T-helper 1 cell (primary cell): ENCODE measurements at places on chromosomes 3 and 15.

- DNase-seq, result no peak
These were observed 27.2 kb downstream of the OXSM start for GRCh38 chr3:25817107-25817506.

- DNase-seq, result no peak
These were observed 26.2 kb downstream of the UBE2Q2 start for GRCh38 chr15:75869446-75869845.

GRCh38 chr3:15266510-15267376, 60.7 kb downstream of the CAPN7 start:
- no peak for DNase-seq

DNA sequence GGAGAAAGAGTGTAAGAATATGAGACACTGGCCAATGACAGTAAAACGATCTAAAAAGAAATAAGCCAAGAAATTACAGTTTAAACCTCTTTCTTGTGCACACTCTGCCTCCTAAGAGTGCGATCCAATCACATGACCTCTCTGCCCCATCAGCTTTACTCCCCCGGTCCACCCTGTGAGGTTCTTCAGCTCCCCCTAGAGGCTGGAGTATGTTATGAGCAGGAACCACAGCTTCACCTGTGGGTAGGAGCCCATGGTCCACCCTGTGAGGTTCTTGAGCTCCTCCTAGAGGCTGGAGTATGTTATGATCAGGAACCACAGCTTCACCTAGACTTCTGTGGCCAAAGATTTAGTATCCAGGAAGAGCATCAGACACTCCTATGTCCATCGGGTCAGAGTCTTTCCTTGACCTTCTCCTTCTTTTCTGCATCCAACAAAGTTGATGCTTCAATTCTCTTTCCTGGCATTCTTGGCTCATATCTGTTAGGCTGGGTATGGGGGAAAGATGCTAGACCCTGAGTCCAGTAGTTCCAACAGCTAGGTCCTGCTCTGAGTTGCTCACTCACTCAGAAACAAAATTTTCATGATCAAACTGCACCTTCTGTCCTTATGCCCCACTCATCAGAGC, 164.0 kb downstream of the MINAR1 start:
- no peak for DNase-seq

GRCh38 chr3:14145670-14146380, 21.0 kb downstream of the TMEM43 start:
- DNase-seq, result no peak

DNA sequence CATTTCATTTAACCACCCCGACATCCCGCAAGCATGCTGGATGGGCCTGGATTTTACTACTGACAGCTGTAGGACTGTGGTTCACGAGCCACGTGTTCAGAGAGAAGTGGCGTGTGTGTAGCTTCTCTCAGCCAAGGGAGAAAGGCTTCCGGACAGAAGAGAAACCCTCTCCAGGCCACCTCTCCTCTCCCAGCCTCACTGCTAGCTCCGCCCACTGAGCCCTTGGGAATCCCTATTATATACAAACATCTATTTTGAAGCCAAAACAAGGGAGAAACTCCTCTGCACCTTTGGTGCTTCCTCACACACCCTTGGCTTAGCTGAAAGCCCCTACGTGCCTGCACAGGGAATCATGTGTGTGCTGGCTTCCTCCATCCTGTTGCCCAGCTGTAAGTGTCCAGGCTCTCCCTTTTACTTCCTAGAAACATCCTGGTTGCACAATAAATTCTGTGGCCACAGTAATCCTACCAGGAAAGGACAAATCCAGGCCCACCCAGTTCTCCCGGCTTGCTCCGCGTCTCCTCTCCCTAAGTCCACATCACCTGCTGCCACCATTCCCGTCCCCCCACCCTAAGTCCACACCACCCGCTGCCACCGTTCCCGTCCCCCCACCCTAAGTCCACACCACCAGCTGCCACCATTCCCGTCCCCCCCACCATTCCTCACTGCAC, 30.5 kb downstream of the PCSK6 start:
- no peak for DNase-seq

DNA sequence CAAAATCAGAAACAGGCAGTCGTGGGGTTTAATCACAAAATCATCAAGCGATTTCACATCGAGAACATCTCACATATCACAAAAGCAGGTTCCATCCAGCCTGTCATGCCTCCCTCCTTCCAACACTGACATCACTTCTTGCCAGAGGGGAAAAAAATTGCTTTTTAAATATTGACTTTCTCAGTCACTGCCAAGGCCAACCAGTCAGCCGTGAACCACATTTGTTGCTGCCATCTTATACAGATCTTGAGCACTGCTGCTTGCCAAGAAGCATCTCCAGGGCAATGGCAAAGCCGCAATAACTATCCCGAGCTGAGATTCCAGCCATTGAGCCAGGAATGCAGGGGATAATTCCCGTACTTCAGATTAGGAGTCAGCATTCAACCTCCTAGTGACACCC, 174.6 kb downstream of the ANXA2 start:
- DNase-seq, result no peak

GRCh38 chr15:74835312-74835823, 7.6 kb downstream of the ULK3 start:
- DNase-seq, result no peak

- no peak for DNase-seq
These were observed 13.0 kb upstream of the TSEN2 start for GRCh38 chr3:12471241-12471640.

- no peak for DNase-seq
These were observed 23.4 kb upstream of the RNF7 start for GRCh38 chr3:141714671-141715070.

- no peak for DNase-seq
These were observed 63.9 kb downstream of the TGFBR2 start for GRCh38 chr3:30670292-30670691.

GRCh38 chr15:41022487-41023090, 69.3 kb downstream of the CHAC1 start:
- no peak for DNase-seq

DNA sequence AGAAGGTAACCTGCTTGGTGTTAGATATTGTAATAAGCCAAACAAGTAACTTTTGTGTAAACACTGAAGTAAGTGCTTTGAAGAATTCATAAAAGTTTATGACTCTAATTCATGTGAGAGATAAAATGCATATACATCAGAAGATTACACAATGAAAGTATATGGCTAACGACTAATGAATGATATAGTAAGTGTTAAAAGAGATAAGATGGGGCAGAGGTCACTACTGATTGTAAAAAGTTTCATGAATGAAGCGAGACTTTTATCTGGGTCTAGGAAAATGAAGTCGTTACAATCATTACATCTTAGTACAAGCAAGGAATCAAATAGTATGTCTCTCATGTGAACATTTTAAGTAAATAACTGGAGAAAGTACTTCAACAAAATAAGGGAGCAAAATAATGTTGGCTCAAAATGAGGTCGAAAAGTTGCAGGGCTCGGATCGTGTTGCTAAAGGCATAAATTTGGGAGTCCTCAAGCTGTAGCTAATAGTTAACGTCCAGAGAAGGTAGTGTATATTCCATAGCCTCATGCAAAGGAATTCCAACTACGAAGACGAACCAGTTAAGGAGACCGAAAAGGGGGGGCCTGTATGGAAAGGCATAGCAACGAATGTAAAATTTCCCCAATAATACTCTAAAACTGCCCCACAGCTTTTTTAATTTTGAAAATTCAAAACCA, 984 bp upstream of the DUT start:
- DNase-seq, result no peak

- no peak for DNase-seq
These were observed 154.3 kb downstream of the GOLIM4 start for GRCh38 chr3:167941234-167941995.

GRCh38 chr3:173584838-173585831, 187.6 kb downstream of the NLGN1 start:
- DNase-seq, result no peak
